ENCODE measurements at places on chromosomes 12 and 14.

- no peak for DNase-seq
These were observed 36.1 kb downstream of the EID3 start for GRCh38 chr12:104339663-104340062.

GRCh38 chr14:70045310-70045709, 143.4 kb downstream of the SLC8A3 start:
- no peak for DNase-seq

DNA sequence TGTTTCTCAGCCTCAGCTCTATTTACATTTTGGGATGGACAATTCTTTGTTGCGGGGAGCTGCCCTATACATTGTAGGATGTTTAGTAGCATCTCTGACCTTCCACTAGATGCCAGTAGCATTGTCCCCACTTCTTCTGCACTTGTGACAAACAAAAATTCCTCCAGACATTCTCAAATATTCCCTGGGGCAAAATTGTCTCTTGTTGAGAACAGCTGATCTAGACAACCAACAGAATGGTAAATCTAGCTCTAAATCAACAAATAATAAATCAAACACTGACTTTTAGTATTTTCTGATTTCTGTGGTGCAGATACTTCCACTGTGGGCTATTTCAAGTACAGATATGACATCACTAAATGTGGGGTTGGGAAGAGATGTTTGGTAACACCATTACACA, 60.7 kb downstream of the MSRB3 start:
- no peak for DNase-seq

DNA sequence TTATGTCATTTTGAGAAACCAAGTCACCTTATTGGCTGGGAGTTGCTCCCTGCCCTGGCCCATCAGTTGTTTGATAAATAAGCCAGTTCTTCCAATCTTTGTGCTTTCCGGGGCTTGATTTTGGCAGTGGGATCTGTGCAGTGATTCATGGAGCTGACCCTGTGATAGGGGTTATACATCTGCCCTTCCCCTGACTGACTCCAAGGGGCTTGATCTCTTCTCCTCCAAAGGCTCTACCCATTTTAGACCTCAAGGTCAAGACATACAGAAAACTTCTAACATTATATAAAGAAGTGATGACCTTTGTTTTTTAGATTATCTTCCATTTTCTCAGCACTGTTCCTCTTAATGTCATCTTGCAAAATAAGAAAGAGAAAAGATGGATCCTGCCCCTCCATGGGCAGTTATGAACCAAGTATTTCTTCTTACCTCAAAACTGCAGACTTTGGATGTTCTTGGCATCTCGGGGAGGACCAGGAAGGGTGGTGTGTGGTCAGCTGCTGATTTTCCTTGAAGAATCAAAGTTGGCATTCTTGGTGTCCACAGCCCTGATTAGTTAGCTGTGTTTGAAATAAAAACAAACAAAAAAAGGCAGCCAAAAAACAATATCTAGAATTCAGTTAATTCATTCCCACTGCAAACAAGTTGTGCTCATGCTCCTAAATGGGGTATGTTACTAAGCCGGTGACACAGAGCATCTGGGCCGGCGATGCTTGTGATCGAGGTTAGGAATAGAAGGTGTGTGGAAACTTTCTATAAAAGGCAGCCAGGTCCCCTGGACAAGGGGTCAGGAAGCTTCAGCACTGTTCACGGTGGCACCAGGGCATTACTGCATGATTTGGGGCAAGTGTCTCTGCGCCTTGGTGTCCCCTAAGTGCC, 120.2 kb downstream of the SAMD4A start:
- DNase-seq = no peak

GRCh38 chr12:91718326-91718725, 427.3 kb downstream of the BTG1 start:
- DNase-seq = no peak

DNA sequence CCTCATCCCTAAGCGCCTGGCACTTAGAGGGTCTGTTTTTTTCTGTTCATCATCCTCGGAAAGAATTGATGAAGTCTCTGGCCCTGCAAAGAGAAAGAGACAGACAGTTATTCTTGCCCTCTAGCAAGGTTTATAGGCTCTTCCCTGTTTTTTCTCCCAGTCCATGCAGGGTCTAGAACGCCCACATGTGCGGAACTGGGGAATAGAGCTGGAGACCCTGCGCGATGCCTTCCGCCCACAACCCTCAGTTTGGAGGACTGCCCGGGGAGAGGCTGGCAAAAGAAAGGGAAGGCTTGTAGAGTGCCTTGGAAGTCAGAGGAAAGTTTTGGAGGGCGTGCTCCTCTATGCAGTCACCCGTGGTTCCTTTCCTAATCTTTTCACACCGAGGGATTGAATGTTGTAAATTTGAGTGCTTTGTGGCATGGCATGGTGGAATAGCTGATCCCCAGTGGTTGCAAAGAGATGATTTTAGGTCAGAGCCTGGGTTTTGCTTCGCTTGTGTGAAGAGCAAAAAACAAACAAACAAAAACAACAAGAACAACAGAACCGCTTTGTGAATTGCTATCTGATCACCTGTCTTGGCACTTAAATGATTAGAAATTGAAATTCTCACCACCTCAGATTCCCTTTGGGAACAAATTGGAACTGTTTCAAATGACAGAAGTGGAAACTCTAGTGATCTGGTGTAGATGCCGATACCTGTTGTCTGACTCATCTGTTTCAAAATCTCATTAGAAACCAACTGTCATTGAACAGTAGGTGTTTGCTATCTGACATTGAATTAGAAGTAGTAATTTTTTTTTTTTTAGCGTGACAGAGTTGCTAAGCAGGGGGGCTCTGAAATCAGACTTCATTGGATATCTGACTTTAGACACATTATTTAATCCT, 947 bp downstream of the GAS2L3 start:
- DNase-seq = no peak

GRCh38 chr14:63843796-63844195, 9.0 kb upstream of the SYNE2 start:
- no peak for DNase-seq

GRCh38 chr12:132356691-132357622, 27.6 kb upstream of the GALNT9 start:
- DNase-seq = no peak

GRCh38 chr12:52865090-52865944, 16.5 kb upstream of the KRT78 start:
- no peak for DNase-seq

DNA sequence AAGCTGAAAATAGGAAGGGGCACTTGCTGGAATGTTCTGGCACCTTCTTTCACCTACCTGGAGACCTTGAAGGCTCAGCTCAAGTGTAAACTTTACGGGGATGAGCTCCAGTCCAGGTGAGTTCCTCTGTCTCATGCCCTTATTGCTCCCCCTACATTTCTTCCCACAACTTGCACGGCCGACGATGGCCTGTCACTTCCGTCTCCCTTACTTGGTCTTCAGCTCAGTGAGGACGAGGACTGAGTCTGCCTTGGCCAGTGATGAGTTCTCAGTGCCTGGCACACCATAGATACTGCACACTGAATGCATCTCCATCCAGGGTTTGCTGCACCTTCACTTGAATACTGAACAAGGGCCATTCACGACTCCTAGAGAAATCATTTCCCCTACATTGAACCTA, 21.4 kb downstream of the ADGRD1 start:
- DNase-seq = no peak

- DNase-seq = no peak
These were observed 9.7 kb downstream of the FUT8 start for GRCh38 chr14:65422088-65422834.

- no peak for DNase-seq
These were observed 653.9 kb upstream of the TBX3 start for GRCh38 chr12:115337693-115338543.

GRCh38 chr12:10672231-10672868, 1.5 kb downstream of the STYK1 start:
- DNase-seq = no peak

DNA sequence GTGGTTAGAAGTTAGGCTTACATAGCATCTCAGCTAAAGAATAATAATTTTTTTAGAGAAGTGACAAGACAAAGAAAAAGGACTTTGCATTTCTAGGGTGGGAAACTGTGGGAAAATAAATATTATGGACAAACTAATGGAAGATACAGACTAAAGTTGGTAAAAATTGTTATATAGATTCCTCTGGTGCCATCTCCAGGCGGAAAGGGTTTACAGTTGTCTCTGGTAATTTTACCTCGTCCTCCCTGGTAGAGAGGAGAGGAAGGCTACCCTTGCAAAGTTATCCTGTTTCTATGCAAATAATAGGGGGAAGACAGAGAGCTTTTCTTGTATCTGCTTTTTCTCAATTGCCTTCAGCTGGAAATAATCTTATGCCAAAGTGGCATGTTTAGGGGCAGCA, 5.2 kb downstream of the OR11G2 start:
- no peak for DNase-seq

DNA sequence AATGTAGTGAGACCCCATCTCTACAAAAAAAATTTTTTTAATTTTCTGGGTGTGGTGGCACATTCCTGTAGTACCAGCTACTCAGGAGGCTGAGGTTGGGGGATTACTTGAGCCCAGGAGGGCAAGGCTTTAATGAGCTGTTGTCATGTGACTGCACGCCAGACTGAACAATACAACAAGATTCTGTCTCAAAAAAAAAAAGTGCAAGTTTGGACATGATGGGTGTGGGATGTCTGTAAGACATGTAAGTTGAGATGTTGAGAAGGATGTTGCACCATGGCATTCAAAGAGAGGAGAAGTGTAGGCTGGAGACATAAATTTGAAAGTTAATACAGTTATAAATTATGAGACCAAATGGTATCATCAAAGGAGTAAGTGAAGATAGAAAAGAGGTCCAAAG, 23.5 kb downstream of the YEATS4 start:
- DNase-seq = no peak

DNA sequence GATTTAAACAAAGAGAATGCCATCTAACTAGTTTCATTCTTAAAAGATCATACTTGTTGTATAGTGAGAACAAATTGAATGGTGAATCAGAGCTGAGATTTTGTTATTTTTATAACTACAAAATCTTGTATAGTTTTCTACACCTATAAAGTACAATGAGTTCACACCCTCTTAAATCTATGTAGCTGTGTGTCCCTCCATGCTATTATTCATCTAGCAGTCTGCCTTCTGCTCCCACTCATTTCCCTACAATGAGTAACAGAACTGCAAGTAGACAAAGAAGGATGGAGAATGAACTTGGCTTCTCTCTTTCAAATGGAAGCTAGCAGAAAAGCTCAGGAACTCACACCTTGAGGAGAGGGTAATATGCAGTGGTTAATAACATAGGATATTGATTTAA, 7.1 kb downstream of the IFNG-AS1 start:
- DNase-seq = no peak

- no peak for DNase-seq
These were observed 35.2 kb downstream of the BRMS1L start for GRCh38 chr14:35861204-35861868.

DNA sequence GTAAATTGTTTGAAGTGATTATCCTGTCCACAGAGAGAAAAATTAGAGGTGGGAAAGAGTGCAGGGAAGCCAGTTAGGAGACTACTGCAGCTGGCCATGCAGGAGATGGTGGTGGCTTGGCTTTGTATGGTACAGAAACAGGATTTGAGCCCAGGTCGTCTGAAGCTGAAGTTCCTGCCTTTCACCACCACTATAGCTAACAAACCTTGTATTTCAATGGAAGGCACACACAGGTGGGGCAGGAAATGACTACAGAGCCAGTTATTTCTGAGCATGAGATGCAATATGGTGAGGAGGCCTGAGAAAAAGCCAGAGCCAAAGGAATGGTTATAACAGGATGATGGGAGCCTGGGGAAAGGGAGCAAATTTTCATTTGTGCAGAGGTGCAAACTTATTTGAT, 103.9 kb downstream of the BTG1 start:
- no peak for DNase-seq

- DNase-seq = no peak
These were observed 96.8 kb upstream of the NTF3 start for GRCh38 chr12:5335069-5335468.

DNA sequence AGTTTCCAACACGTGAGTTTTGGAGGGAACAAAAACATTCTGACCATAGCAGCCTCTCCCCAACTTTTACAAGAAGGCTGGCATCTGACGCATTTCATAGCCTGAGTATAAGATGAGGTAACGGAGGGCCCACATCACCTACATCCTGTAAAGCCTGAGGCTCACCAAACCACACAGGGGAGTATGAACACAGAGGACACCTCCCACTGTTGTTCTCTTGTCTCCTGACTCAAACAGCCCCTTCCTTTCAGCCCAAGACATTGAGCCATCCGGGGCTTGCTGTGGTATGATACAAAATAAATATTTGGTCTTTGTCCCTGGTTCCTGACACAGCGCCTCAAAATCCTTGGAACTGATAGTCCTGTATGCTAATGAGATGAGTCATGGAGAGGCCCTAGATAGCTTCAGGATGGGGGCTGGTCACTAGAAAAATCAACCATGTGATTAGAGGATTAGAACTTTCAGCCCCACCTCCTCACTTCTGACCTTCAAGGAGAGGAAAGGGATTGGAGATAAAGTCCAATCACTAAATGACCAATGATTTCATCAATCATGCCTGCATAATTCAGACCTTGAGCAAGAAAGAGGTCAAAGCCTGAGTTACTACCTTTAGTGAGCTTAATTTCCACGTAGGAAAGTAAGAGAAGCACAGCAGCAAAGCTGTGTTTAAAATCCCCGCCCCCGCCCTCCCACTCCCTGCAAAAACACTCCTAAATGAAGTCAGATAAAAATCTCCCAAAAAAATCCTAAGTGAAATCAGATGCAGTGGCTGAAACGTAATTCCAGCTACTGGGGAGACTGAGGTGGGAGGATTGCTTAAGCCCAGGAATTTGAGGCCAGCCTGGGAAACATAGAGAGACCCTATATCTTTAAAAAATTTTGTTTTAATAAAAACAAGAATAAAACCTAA, 236.4 kb downstream of the PCNX1 start:
- peak; percentile 14 for DNase-seq

DNA sequence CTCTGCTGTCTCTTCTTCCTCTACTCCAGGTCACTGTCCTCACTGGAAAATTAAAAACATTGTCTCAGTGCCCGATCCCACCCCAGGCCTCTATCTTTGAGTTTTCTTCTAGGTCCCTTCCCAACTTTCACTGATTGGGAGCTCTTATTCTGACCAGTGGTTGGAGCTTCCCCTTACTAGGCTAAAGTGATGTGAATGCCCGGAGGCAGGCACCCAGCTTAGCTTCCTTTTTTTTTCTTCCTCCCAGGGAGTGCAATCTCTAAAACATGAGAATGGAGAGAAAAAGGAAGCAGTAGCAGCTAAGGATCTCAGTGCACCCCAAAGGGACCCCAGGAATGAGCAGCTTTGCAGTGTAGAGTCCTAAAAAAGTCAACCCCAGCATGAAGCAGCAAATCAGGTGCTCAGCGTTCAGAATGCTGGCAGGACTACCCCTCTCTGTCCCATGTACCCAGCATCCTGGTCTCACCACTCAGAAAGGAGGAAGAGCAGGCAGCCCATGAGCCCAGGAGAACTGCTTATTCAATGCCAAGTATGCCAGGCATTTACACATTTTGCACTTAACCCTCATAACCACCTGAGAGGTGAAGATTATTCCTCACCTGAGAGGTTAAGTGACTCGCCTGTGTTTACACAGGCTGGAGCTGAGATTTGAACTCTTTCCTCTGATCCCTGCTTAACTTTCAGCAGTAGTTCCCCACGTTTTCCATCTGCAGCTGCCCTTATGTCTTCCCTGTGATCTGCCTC, 146.2 kb upstream of the PWP1 start:
- DNase-seq = no peak

- DNase-seq = no peak
These were observed 21.1 kb upstream of the TAS2R14 start for GRCh38 chr12:10960211-10960610.

- no peak for DNase-seq
These were observed 26.5 kb downstream of the RAD51B start for GRCh38 chr14:67846029-67846610.

- DNase-seq = no peak
These were observed 8.9 kb downstream of the SLC7A8 start for GRCh38 chr14:23174296-23175184.

- DNase-seq = no peak
These were observed 24.5 kb upstream of the OVCH1 start for GRCh38 chr12:29521951-29522350.

GRCh38 chr14:74261288-74261687, 22.0 kb downstream of the VSX2 start:
- no peak for DNase-seq

All from activated effector memory CD4-positive, alpha-beta T cell treated with Interleukin-2 at 50 U/mL for 16 hours (primary cell).